Naive B cell (primary cell): ENCODE measurements at places on chromosomes 7 and 10. TPM values are rescaled to one million over a fixed set of nuclear protein-coding genes. Genes with fewer than 3 reads are reported as not detected.

C10orf105 gene
- not detected for polyA plus RNA-seq

TAS2R41 gene
- not detected for polyA plus RNA-seq

GIMAP7 gene
- polyA plus RNA-seq, result 5.2 TPM

ANKRD1 gene
- polyA plus RNA-seq, result not detected

FOXI2 gene
- not detected for polyA plus RNA-seq

TRDMT1 gene
- polyA plus RNA-seq, result 9.1 TPM

GNGT1 gene
- polyA plus RNA-seq, result not detected

IGF2BP3 gene
- 0.35 TPM for polyA plus RNA-seq

SYNPO2L gene
- not detected for polyA plus RNA-seq

KLF14 gene
- not detected for polyA plus RNA-seq

TOMM7 gene
- polyA plus RNA-seq, result 292 TPM

KIAA1549 gene
- polyA plus RNA-seq, result not detected

NME8 gene
- not detected for polyA plus RNA-seq

ZMIZ2 gene
- 14.6 TPM for polyA plus RNA-seq

PLXNA4 gene
- polyA plus RNA-seq, result not detected

TMEM270 gene
- not detected for polyA plus RNA-seq
